ENCODE measurements at places on chromosomes 3 and 15. TPM values are rescaled to one million over a fixed set of nuclear protein-coding genes. Genes with fewer than 3 reads are reported as not detected.

DNA sequence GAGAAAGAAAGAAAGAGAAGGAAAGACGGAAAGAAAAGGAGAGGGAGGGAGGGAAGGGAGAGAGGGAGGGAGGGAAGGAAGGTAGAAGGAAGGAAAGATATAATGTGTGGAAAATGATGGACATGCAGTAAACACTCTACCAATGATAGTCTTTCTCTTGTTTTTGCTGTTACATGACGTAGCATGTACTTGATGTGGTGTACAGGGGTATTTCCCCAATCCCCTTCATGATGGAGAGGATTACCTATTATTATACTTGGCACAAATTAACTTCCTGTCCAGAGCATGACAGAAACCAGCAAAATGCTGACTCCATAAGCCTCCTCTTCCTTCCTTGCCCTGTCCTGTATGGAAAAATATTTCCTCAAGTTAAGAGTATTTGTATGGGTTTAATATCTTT lies 124.4 kb downstream of the B3GALNT1 start:
- no peak for DNase-seq

- no peak for DNase-seq
Observed at GRCh38 chr3:153285194-153285641, 123.2 kb downstream of the RAP2B start.

Gene LNP1
- 1.8 TPM for total RNA-seq

DNA sequence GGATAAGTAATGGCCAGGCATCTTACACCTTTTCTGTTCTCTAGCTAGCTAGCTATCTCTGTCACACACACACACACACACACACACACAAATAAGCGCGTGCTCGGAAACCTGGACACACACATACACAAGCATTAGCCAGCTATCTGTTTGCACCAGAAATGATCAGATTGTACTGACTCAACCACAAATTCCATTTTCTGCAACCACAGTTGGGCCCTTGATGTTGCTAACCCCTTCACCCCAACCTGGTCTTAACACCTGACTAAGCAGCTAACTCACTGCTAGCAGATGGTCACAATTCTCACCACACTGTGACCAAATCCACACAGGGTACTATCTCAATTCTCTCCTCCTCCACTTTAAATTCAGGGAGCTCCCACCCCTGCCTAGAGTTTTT lies 183.0 kb upstream of the THBS1 start:
- no peak for DNase-seq

GRCh38 chr3:188242436-188243123 lies 88.6 kb downstream of the LPP start:
- no peak for DNase-seq

Gene CNTN3
- total RNA-seq, result not detected

Gene HAPLN3
- 79.1 TPM for total RNA-seq

GRCh38 chr3:190655933-190656332 lies 142.0 kb downstream of the IL1RAP start:
- no peak for DNase-seq

GRCh38 chr3:26515351-26515750 lies 107.2 kb upstream of the LRRC3B start:
- no peak for DNase-seq

GRCh38 chr3:64053581-64053980 lies 30.3 kb upstream of the PSMD6 start:
- no peak for DNase-seq

DNA sequence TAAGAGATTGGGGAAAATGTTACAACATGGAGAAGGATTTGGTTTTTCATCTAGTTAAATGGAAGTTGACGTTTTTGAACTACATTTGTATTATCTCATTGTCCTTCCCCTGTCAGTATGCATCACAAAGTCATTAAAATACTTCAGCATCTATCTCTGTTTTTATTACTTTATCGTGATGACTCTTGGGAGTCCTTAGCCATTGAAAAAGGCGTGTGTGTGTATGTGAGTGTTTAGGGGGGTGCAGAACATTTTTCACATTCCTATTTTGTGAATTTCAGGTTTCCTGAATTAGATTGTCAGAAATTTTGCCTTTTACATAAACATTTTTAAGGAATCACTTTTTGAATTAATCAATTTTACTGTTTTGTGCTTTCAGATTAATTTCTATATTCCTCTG lies 360.6 kb upstream of the SGO1 start:
- DNase-seq, result no peak

Gene GHSR
- not detected for total RNA-seq

Gene KIF15
- total RNA-seq, result 39.8 TPM

GRCh38 chr3:73448761-73449301 lies 175.9 kb downstream of the PDZRN3 start:
- no peak for DNase-seq

Gene ZPLD1
- total RNA-seq, result not detected

GRCh38 chr15:90871716-90872485 lies 3.5 kb downstream of the FURIN start:
- DNase-seq, result peak; percentile 63

Gene PDZRN3
- not detected for total RNA-seq

DNA sequence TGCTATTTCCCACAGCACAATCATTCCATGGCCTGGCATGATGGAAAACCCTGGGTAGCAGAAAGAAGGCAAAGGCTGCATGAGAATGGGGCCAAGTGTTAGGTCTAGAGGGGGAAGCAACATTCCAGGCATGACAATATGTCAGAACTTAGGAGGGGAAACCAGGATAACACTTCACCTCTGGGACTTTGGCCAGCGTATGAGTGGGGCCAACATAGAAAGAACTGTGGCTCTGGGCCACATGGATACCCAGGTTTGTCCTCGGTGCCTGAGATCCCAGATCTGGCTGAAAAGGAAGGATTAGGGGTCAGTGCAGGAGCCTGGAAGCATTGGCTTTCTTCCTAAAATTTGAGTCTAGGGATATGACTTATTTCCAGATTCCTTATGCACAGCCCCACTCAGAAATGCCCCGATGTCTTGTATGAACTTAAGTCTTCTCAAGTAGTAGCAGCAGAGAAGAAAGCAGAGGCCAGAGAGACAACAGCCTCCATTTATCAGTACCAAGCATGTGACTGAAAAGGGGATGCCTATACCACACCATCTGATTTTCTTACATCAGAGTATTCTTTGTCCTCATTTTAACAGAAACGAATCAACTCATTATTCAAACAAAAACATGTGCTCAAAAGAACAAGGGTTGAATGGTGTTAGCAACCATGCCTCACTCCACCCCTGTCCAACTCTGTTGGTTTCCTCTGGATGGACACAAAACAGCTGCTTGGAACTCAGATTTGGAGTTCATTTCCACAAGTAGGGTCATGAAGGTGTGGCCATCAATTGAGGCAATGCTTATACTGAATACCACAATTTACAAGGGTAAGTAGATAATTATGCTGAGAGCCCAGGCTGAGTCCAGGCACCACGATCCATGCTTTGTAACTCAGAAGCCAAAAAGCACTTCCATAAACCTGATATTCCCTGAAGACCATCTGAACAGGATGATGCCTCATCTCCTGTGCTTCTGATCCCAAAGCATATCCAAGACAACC lies 43.7 kb upstream of the NDUFB4 start:
- DNase-seq, result no peak

Gene DNAH12
- total RNA-seq, result 0.30 TPM

DNA sequence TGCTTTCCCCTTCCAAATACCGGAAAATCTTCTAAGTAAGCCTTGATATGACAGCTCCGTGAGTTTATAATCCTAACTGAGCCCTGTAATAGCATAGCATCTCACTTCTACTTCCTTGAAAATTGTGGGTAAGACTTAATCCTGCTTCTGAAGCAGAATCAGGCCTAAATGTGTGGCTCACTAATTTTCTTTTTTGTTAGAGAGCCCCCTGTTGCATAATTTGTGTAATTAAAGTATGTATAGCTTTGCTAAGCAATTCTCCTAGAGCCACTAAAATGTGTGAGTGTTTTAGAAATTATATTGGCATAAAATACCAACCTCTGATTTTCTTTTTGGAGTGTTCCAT lies 304.4 kb downstream of the FGF12 start:
- DNase-seq, result no peak

Gene GJD2
- total RNA-seq, result not detected

DNA sequence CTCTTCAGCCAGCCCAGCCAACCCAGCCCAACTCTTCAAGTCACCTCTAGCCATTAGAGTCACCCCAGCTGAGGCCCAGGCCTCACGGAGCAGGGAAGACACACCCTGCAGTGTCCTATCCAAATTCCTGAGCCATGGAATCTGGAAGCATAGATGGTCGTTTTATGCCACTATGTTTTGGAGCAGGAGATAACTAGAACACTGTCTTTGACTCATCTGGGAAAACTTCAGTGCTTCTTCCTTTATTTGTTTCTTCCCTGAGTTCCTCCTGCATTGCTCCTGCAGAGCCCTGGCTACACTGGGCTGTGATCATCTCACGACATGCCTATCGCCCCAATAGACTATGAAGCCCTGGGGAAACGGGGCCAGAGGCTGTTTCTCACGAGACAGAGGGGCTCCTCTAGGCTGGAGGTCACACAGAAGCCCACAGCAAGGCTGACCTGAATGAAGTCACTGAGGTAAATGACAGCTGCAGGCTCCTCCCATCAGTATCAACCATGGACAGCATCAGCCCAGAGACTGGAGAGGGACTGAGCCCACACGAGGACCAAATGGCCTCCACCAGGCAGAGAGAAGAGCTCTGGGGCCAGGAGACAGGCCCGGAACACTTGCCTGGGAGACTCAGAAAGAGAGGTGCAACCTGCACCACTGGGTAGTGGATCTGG lies 22.7 kb downstream of the CRABP1 start:
- DNase-seq, result no peak

DNA sequence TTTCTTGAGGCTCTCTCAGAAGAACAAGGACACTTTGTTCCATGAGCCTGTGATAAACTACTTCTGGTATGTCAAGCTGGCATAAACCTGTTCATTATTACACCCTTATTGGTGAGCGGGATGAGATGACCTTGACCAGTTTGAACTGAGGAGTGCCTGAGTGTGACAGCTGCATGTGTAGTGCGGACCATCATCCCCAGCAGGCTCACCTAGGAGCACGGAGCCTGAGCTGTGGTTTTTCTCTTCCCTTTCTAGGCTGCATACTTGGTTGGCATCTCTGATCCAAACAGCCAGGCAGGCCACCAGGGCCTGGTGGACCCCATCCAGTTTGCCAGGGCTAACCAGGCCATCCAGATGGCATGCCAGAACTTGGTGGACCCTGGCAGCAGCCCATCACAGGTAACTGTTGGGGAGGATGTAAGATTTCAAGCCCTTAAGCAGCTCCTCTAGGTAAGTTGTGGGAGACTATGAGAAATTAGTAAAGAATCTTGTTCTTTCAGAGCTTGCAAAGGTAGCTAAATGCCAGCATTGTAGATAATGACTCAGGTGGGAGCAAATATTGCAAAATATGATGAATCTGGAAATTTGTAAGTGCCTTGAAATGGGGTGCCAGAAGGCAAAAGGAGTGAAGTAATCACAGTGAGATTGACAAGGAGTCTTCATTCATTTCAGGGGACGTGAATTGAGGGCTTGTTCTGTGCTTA lies 288.9 kb upstream of the TPM1 start:
- no peak for DNase-seq

Gene CCDC80
- not detected for total RNA-seq
